Posterior vena cava (tissue), 2 donors: ENCODE measurements at places on chromosomes 4 and X.

GRCh38 chr4:124817531-124817930 is 105.0 kb upstream of the ANKRD50 start:
- no peak for DNase-seq

GRCh38 chrX:13651150-13651549 is 1.8 kb upstream of the TCEANC start:
- no peak for DNase-seq

DNA sequence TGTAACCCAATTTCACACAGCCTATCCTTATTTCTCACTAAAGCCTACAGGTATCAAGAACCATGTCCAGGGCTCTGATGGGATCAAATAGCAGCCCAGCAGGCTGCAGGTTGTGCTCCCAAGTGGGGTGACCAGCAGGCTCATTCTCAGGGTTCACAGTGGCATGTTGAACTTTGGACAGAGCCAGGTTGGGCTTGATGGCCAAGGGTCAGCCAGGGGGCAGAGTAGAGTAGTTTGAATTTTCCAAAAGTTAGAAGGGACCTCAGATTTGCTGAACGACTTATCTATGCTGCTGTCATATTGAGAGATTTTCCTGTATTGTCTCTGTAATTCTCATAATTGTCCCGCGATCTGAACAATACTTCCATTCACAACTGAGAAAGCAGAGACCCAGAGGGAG is 310.8 kb upstream of the BOD1L1 start:
- DNase-seq = no peak

DNA sequence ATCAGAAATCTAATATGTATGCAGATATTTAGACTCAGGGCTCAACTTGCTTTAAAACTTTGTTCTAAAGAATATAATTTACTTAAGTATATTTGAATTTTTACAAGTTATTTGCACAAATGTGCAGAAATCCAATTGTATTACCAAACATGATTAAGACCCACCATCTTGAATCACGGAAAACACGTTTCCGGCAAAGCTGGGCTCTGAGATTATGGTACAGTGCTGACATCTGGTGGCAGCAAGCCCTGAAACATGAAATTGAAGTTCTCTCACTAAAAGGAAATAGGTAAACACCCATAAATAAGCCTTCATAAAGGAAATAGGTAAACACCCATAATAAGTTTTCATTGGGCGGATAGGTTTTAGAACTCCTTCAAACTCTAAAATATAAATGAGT is 98.3 kb upstream of the MAOA start:
- DNase-seq = no peak
